ENCODE measurements at places on chromosomes 12 and 14. TPM values are rescaled to one million over a fixed set of nuclear protein-coding genes. Genes with fewer than 3 reads are reported as not detected.

GRCh38 chr12:5260591-5261086 lies 171.3 kb upstream of the NTF3 start:
- DNase-seq, result no peak
- H3K4me1 ChIP-seq, result no peaks in the 10 kb centered on the region
- H3K27ac ChIP-seq, result no peak overlapping the region

The SEC23A gene
- total RNA-seq, result 66.1 TPM

The SLCO1B1 gene
- total RNA-seq, result not detected

DNA sequence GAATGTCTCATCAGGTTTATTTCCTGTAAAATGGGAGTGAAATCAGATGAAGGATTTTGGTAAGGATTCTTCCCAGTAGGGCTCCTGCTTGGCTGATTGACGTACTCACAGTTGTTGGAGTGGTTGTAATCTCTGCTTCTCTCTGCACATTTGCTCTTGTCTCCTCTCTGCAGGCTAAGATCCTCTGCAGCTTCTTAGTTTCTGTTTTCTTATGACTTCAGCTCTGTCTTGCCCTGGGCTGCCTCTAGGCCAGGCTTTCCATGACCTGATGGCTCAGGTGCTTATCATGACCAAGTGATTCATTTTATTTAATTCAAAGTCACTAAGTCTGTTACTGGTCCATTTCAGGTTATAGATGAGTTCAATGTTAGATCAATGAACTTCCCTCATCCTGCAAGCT lies 394.5 kb upstream of the DDHD1 start:
- DNase-seq, result no peak
- H3K27ac ChIP-seq, result no peak overlapping the region

DNA sequence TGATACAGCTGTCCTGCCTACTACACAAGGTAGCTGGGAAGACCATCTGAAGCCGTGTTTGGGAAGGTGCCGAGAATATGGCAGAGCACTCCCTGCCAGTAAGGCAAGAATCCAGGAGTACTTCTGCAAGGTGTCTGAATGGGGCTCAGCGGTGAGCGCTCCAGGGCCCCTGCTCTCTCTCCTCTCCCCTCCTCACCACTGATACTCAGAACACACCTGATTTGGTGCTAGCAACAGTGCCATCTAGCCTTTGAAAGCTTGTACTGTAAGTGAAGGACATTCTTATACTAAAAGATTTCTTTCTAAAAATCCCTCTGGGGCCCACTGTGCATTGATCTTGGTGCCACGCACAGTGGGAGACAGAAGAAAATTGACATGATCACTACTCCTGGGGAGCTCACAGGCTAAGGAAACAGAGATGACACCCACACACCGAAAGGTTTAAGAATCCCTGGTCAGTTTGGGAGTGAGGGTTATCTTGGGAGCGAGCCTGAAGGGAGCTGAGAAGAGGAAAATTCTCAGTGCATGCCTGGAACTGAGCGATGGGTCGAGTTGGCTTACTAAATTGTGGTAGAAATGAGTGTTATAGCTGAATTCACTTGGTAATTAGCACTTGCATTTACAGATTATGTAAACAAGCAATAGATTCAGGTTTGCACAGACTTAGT lies 216.9 kb downstream of the NTF3 start:
- H3K27ac ChIP-seq, result no peak overlapping the region
- H3K4me3 ChIP-seq, result no peak overlapping the region
- DNase-seq, result no peak
- peaks cover 2% of the 10 kb centered on the region for H3K27me3 ChIP-seq

DNA sequence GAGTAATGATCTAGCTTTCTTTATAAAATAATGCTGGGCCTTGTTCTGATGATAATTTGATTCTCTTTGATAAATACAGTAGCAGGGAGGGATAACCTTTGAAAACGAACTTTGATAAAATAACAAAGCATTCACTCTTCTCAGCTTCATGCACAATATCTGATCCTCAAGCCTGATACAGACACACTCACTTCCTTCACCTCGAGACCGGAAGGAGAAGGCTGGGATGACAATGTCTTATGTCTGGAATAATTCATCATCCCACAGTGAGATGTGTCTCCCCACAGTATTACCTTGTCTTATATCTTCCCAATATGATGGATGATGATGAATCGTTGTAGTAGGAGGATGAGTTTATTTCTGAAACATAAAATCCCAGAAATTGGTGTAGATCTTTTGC lies 15.5 kb upstream of the NR1H4 start:
- no peaks in the 10 kb centered on the region for H3K27me3 ChIP-seq
- no peak overlapping the region for H3K27ac ChIP-seq
- H3K4me3 ChIP-seq, result no peak overlapping the region
- no peaks in the 10 kb centered on the region for H3K36me3 ChIP-seq

GRCh38 chr12:9378430-9378835 lies 170.2 kb upstream of the PZP start:
- no peaks in the 10 kb centered on the region for H3K36me3 ChIP-seq
- H3K27ac ChIP-seq, result no peak overlapping the region
- no peak overlapping the region for H3K4me3 ChIP-seq
- H3K27me3 ChIP-seq, result no peaks in the 10 kb centered on the region

DNA sequence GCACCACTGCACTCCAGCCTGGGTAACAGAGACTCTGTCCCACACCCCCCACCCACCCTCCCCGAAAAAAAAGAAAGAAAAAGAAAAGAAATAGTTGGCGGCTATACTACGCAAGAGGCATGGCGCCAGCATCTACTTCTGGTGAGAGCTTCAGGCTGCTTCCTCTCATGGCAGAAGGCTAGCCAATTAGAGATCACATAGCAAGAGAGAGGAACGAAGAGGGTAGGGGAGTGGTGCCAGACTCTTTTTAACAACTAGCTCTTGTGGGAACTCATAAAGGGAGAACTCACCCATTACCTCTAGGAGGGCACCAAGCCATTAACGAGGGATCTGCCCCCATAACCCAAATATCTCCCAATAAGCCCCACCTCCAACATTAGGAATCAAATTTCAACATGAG lies 6.2 kb downstream of the DENND5B start:
- H3K36me3 ChIP-seq, result no peaks in the 10 kb centered on the region
- H3K4me3 ChIP-seq, result no peak overlapping the region
- no peak overlapping the region for H3K27ac ChIP-seq

The C12orf50 gene
- total RNA-seq, result not detected

GRCh38 chr14:106875503-106875902 lies 1349.1 kb downstream of the TMEM121 start:
- H3K4me1 ChIP-seq, result no peaks in the 10 kb centered on the region
- DNase-seq, result no peak
- H3K27ac ChIP-seq, result no peak overlapping the region
- H3K36me3 ChIP-seq, result no peaks in the 10 kb centered on the region

DNA sequence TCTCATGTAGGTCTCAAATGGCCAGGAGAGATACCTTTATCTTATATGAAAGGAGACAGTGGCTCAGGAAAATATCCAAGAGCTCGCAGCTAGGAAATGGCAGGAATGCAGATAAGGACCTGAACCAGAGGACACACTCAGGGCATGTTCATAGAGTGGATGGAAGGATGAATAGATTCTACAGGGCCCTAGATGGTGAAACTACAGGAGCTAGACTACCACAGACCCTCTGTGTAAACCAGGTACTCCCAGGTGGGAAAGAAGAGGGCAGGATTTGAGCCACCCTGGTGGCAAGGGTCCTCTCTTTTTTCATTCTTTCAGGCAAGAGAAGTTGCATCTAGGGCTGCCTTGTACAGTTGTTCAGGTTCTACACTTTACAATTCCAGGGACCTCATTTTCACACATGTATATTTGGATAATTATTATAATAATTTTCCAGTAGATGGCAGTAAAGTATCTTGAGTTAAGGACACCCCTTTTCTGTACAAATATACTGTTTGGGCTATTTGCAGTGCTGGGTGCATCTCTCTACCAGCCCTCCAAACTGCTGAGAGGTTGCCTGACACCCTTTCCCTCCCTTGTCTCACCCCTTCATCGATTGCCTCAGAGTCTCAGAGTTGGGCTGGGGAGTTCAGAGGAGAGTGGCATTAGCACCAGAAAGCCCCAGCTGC lies 10.5 kb upstream of the ZDHHC22 start:
- H3K27ac ChIP-seq, result no peak overlapping the region
- H3K27me3 ChIP-seq, result peaks cover 7% of the 10 kb centered on the region
- no peaks in the 10 kb centered on the region for H3K36me3 ChIP-seq
- no peaks in the 10 kb centered on the region for H3K4me1 ChIP-seq
- H3K4me3 ChIP-seq, result no peak overlapping the region
- DNase-seq, result no peak

DNA sequence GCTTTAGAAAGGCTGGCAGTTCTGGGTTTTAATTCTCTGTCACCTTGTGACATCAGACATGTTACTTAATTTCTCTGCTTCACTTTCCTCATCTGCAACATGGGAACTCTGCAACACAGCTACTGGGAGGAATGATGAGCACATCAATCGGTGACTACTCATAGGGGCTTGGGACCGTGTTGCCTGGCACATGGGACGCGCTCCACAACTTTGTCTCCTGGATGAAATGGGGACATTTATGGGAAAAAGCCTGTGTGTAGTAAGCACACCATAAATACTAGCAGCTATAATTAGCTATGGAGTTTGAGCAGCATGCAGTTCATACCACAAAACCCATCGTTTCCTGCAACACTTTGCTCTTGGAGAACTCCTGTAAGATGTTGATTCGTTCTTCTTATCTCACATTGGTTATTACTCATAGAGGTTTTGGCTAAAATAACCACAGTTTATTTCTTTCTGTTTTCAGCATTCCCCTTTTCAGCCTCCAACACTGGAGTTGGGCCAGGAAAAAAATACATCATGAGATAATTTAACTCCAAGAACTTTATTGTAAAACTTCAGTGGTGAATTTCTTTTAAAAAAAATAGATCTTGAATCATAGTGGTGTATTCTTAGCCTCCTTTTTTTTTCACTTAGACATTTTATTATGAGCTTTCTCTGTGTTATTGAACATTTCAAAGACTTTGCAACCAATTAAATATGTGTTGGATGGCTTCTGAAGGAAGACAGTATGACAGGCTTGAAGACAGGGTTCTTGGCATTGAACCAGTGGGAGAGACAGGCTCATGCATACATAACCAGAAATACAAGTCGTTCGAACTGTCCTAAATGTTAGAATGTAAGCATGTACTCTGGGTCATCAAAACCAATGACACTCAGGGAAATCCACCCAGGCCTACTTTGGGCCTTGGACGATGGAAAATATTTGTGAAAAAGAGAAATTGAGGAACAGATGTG lies 72.7 kb downstream of the RIN3 start:
- H3K27me3 ChIP-seq, result no peaks in the 10 kb centered on the region
- H3K4me3 ChIP-seq, result no peak overlapping the region
- H3K27ac ChIP-seq, result peak overlapping the region; percentile 62
- H3K36me3 ChIP-seq, result peaks cover 14% of the 10 kb centered on the region
- H3K4me1 ChIP-seq, result peaks cover 55% of the 10 kb centered on the region

The ADAM20 gene
- total RNA-seq, result 0.38 TPM

GRCh38 chr12:131753757-131754156 lies 42.9 kb downstream of the SFSWAP start:
- no peak for DNase-seq
- H3K36me3 ChIP-seq, result no peaks in the 10 kb centered on the region
- H3K27me3 ChIP-seq, result no peaks in the 10 kb centered on the region
- no peak overlapping the region for H3K27ac ChIP-seq
- H3K4me3 ChIP-seq, result no peak overlapping the region
- H3K4me1 ChIP-seq, result no peaks in the 10 kb centered on the region

The ORMDL2 gene
- 65.6 TPM for total RNA-seq

The ERBB3 gene
- 38.6 TPM for total RNA-seq

DNA sequence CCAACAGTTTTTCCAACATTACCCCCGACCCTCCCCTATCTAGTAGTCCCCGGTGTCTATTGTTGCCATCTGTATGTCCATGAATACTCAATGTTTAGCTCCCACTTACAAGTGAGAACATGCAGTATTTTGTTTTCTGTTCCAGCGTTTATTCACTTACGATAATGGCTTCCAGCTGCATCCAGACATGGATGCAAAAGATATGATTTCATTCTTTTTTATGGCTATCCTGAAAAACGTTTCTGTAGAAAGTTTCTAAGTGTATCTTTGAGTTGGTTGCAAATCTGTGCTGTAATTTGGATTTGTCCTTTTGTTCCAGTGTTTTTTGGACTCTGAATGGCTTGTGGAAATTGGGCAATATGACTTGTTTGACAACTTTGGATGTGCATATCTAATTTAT lies 11.7 kb downstream of the SP1 start:
- H3K36me3 ChIP-seq, result no peaks in the 10 kb centered on the region
- no peak for DNase-seq
- H3K27me3 ChIP-seq, result no peaks in the 10 kb centered on the region
- H3K4me3 ChIP-seq, result no peak overlapping the region
- H3K27ac ChIP-seq, result peak overlapping the region; percentile 66
- H3K4me1 ChIP-seq, result peaks cover 61% of the 10 kb centered on the region

GRCh38 chr12:131806674-131807073 lies 21.5 kb upstream of the MMP17 start:
- no peaks in the 10 kb centered on the region for H3K36me3 ChIP-seq
- H3K4me3 ChIP-seq, result no peak overlapping the region
- DNase-seq, result no peak

The HOXC4 gene
- total RNA-seq, result 0.68 TPM

GRCh38 chr12:66709893-66710292 lies 31.0 kb upstream of the GRIP1 start:
- no peaks in the 10 kb centered on the region for H3K4me1 ChIP-seq
- no peak overlapping the region for H3K4me3 ChIP-seq
- no peak overlapping the region for H3K27ac ChIP-seq
- H3K36me3 ChIP-seq, result no peaks in the 10 kb centered on the region

DNA sequence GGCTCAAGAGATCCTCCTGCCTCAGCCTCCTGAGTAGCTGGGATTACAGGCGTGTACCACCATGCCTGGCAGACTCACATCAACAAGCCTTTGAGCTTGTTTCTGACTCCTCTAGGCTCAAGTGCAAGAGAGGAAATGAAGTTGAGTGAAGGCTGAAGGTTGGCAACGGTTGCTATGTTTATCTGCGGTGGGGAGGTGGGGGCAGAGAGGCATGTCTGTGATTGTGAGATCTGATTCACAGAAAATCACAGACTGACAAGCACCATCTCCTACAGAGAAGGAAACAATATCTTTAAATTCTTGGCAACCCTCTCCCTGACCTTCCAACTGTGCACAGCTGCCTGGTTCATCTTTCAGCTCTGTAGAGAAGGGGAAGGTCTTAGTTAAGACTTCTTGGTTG lies 22.1 kb upstream of the NINJ2 start:
- H3K4me3 ChIP-seq, result no peak overlapping the region
- no peak overlapping the region for H3K27ac ChIP-seq
- no peaks in the 10 kb centered on the region for H3K27me3 ChIP-seq
- peaks cover 5% of the 10 kb centered on the region for H3K4me1 ChIP-seq
- no peaks in the 10 kb centered on the region for H3K36me3 ChIP-seq

DNA sequence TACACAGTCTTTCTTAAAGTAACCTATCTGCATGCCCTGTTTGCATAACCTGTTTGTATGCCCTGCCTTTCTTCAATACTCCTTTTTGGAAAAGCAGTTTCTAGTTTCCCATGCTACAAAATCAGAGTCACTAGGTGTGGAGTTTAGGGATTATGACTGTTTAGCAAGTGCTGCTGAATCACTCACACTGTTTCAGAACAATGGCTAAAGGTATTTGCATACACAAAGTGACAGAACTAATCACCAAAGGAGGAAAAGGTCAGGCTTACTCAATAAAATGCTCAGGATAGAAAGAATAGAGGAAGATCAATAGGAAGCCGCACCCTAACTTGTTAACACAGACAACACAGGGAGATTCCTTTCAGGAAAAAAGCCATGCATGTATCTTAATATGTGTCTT lies 19.4 kb downstream of the EGLN3 start:
- no peak for DNase-seq
- H3K27ac ChIP-seq, result no peak overlapping the region
- H3K4me1 ChIP-seq, result no peaks in the 10 kb centered on the region
- no peaks in the 10 kb centered on the region for H3K36me3 ChIP-seq

The ATG14 gene
- total RNA-seq, result 7.1 TPM

GRCh38 chr12:54831631-54832030 lies 22.7 kb upstream of the MUCL1 start:
- H3K27ac ChIP-seq, result no peak overlapping the region
- DNase-seq, result no peak
- no peaks in the 10 kb centered on the region for H3K27me3 ChIP-seq
- H3K4me3 ChIP-seq, result no peak overlapping the region
- no peaks in the 10 kb centered on the region for H3K4me1 ChIP-seq

All from left lung (tissue), 14 donors.